Ovary (tissue), 10 donors: ENCODE measurements at places on chromosomes 5 and 9.

DNA sequence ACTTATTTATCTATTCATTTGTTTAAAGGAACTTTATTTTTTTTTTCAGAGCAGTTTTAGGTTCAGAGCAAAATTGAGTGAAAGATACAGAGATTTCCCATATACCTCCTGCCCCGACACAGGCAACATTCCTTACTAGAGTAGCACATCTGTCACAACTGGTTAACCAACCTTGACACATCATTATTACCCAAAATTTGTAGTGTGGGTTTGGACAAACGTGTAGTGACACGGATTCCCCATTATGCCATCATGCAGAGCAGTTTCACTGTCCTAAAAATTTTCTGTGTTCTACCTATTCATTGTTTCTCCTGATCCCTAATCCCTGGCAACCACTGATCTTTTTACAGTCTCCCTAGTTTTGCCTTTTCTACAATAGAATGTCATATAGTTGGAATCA is 57.3 kb upstream of the LHFPL2 start:
- H3K27me3 ChIP-seq = no peaks in the 10 kb centered on the region
- no peaks in the 10 kb centered on the region for H3K4me1 ChIP-seq
- no peak overlapping the region for H3K27ac ChIP-seq

GRCh38 chr5:65925601-65926275 is 637 bp upstream of the ERBIN start:
- H3K27me3 ChIP-seq = no peaks in the 10 kb centered on the region
- H3K4me3 ChIP-seq = peak overlapping the region; percentile 62
- DNase-seq = peak; percentile 83
- no peaks in the 10 kb centered on the region for H3K4me1 ChIP-seq
- H3K36me3 ChIP-seq = no peaks in the 10 kb centered on the region

GRCh38 chr5:9667906-9668305 is 37.8 kb upstream of the TAS2R1 start:
- H3K27me3 ChIP-seq = no peaks in the 10 kb centered on the region
- no peak overlapping the region for H3K4me3 ChIP-seq
- no peak overlapping the region for H3K27ac ChIP-seq
- no peaks in the 10 kb centered on the region for H3K4me1 ChIP-seq

DNA sequence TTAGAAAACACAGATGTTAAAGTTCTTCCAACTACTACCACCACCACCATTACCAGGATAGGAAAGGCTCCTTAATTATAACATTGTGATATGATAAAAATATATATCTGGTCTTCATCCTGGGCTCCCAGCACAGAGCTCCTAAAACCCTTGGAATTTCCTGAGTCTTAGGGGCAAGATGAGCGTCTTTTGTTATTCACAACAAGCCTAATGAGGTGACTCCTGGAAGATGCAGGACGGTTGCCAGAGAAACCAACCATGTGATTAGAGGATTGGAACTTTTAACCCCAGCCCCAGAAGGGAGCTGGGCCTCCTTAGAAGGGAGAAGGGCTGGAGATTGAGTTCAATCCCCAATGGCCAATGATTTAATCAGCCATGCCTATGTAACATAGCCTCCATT is 148.0 kb upstream of the ADRA1B start:
- no peaks in the 10 kb centered on the region for H3K36me3 ChIP-seq
- H3K4me3 ChIP-seq = no peak overlapping the region
- no peaks in the 10 kb centered on the region for H3K4me1 ChIP-seq
- no peak for DNase-seq

- H3K4me3 ChIP-seq = no peak overlapping the region
- DNase-seq = no peak
- no peaks in the 10 kb centered on the region for H3K36me3 ChIP-seq
- H3K4me1 ChIP-seq = no peaks in the 10 kb centered on the region
- no peak overlapping the region for H3K27ac ChIP-seq
These were observed 96.3 kb downstream of the ANKRD33B start for GRCh38 chr5:10660135-10660534.

- H3K27me3 ChIP-seq = no peaks in the 10 kb centered on the region
- no peaks in the 10 kb centered on the region for H3K4me1 ChIP-seq
- no peaks in the 10 kb centered on the region for H3K36me3 ChIP-seq
- H3K27ac ChIP-seq = no peak overlapping the region
These were observed 47.3 kb downstream of the WNK2 start for GRCh38 chr9:93231121-93231694.
